ENCODE measurements at places on chromosomes 1 and 21.
A peak's percentile ranks its signal among the peaks of the same experiment; 100 is the strongest.

GRCh38 chr21:37176716-37177115 lies 90.4 kb downstream of the VPS26C start:
- peak; percentile 52 for DNase-seq

- no peak for DNase-seq
Measured at GRCh38 chr1:93313026-93313425, 32.7 kb upstream of the DR1 start.

GRCh38 chr1:178926046-178926445 lies 55.2 kb upstream of the ANGPTL1 start:
- DNase-seq = no peak

DNA sequence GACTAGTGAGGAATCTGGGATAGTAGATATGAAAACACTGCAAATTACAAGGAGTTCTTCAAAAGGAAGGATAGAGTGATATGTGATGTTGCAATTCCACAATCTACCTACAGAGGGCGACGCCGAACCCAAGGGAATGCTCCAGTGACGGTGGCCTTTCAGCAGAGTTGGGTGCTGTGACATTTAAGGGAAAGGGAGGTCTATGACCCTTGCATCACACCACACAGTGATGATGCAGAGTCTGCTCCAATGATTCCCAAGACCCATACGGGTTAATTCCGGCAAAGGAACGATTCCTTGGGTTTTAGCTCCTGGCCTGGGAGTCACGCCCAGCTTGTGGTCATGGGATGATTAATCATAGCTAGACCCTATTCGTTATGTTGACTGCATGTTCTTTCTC lies 123.0 kb upstream of the IGSF21 start:
- DNase-seq = no peak

Data from LNCaP clone FGC (cell line).